ENCODE measurements at places on chromosomes 1 and 21. TPM values are rescaled to one million over a fixed set of nuclear protein-coding genes. Genes with fewer than 3 reads are reported as not detected.
A peak's percentile ranks its signal among the peaks of the same experiment; 100 is the strongest.

DNA sequence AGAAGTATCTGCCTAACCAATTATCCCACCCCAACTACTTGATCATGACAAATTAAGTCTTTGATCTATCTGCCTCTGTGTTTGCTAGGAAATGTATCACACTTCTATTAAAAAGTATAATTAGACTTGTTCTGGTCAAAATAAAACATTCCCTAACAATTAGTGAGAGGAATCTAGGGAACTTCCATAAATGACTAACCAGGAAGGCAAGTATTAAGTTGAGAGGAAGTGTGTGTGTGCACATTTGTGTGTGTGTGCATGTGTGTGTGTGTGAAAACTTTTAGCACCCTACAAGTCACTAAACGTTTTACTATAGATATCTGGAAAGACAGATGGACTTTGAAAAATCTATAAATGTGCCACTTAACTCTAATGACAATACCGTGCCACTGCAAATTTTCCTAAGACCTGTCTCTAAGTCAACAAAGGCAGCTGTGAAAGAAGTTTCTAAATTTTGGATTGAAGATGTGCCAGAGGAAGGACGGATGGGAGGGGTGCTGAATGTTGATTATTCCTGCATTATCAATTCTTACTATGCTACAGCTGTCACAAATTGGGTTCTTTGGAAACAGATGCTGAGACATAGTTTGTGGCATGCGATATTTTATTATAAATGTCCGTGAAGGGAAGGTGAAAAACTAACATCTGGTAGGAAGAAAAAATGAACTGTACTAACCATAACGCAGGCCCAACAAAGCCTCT lies 567.1 kb downstream of the PTPRC start:
- DNase-seq = no peak

DNA sequence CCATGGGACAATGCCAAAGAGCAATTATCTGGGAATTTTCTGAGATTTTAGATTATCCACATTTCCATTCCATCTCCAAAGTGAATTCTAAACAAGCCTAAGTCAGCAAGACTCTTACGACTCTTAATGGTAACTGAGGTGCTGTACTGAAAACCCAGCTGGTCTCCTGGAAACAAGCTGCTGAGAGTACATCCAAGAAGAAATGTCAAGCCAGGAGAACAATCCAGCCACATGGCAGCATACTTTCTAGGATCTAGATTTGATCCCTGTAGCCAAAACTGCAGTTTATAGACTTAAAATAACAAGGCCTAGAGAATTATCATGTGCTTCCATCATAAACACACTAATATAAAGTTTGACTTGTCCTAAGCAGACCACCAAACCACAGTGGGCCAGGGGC lies 45.8 kb downstream of the KCNH1 start:
- no peak for DNase-seq

The RNF207 gene
- 6.2 TPM for total RNA-seq

DNA sequence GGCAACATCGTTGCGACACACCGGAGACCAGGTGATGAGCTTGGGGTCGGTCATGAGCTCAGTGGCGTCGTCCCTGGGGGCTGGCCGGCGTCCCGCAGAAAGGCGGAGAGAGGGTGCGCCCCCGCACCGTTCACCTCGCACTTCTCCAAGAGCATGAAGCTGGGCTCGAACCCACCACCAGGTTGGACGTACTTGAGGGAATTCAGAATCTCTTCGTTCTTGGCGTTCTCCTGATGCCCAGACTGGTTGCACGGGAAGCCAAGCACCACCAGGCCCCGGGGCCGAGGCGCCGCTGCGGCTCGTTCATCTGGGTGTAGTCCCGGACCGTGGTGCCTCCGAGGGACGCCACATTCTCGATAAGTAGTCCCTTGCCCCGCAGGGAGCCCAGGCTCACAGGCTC lies 176.6 kb upstream of the ADAMTS5 start:
- no peak for DNase-seq

The TESK2 gene
- 2.4 TPM for total RNA-seq

GRCh38 chr1:172637522-172637921 lies 21.4 kb upstream of the FASLG start:
- no peak for DNase-seq

- DNase-seq = no peak
These were observed 12.4 kb upstream of the C2CD2 start for GRCh38 chr21:41966041-41966833.

DNA sequence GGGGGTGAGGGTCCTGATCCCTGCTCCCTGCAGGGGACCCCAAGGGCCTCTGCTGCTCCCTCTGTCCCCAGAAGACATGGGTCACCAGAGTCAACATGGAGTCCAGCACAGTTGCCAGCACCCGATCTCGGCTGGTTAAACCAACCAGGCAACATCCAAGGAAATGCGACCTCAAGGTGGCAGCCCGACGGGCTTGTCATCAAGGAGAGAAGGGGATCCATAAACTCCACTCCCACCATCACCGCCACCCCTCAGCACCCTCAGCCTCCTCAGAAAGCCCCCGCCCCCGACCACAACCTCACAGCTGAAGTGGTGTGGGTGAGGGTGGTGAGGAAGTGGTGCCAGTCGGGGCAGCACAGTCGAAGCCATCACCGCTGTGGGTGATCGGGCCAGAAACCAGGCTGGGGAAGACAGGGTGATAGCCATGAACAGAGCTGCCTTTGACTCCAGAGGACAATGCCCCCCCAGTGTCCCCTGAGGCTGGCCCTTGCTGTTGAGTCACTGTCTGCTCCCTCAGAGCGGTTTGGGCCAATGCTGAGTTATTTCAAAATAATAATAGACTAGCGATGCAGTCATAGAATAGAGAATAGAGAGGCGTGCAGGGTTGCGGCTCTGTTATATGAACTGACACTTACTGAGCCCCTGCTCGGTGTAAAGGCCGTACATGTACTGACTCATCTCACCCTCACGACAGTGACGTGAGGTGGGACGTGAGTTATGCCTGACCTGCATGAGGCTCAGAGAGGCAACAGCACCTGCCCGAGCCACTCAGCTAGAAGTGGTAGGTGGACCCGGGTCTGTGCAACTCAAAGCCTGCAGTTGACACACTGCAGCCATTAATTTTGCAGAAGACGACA lies 88.7 kb upstream of the IFFO2 start:
- no peak for DNase-seq

DNA sequence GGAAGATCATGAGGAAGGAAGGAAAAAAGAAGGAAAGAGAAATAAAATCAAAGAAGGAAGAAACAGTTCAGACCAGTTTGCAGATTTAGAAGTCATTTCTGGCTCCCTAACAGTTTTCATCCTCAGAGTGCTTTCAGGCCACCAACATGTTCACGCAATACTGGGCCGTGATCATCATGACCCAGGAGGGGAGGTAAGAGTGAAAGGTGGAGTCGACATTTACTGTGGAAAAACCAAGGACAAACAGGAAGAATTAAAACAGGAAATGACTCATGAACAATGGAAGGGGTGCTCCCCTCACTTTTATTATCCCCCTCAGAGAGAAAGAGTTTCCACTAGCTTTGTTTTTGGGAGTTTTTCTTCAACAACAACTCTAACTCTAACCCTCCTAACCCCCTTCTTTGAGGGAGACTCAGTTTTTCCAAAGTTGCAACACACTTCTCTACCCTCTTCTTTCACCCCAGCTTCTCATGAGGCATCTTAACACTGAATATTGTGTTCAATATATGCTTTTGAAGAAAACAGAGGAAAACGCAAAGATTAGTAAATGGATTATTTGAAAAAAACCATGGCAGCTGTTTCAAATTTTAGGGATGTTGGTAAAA lies 60.4 kb downstream of the VANGL2 start:
- DNase-seq = peak; percentile 54

The AIRE gene
- total RNA-seq = not detected

The RAB42 gene
- total RNA-seq = not detected

The ADORA3 gene
- not detected for total RNA-seq

The DMBX1 gene
- total RNA-seq = not detected

- DNase-seq = no peak
These were observed 387.9 kb downstream of the NUF2 start for GRCh38 chr1:163709636-163710035.
